ENCODE measurements at places on chromosomes 13 and 19.

GRCh38 chr13:50156561-50157127, 141.4 kb downstream of the KCNRG start:
- no peak for DNase-seq

- no peak for DNase-seq
Observed at GRCh38 chr19:15615526-15615925, 508 bp downstream of the CYP4F8 start.

- DNase-seq, result no peak
Observed at GRCh38 chr13:48906200-48906599, 69.5 kb upstream of the FNDC3A start.

DNA sequence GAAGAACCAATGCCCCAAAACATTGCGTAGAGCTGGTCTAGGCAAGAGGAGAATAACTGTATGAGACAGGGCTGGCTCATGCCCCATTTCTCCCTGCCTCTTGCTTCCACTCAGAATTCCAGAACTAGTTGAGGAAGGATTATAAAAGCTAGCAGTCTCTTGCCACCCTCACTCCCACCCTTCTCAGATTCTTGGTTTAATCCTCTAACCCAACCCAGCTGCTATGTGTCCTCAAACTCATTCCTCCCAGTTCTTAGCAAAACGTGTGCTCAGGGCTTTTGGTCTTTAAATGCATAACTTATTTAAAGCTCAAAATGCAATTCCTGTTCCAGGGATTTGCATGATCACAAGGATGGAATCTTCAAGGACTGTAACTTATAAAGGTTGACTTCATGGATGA, 466.3 kb downstream of the COG6 start:
- DNase-seq, result no peak

DNA sequence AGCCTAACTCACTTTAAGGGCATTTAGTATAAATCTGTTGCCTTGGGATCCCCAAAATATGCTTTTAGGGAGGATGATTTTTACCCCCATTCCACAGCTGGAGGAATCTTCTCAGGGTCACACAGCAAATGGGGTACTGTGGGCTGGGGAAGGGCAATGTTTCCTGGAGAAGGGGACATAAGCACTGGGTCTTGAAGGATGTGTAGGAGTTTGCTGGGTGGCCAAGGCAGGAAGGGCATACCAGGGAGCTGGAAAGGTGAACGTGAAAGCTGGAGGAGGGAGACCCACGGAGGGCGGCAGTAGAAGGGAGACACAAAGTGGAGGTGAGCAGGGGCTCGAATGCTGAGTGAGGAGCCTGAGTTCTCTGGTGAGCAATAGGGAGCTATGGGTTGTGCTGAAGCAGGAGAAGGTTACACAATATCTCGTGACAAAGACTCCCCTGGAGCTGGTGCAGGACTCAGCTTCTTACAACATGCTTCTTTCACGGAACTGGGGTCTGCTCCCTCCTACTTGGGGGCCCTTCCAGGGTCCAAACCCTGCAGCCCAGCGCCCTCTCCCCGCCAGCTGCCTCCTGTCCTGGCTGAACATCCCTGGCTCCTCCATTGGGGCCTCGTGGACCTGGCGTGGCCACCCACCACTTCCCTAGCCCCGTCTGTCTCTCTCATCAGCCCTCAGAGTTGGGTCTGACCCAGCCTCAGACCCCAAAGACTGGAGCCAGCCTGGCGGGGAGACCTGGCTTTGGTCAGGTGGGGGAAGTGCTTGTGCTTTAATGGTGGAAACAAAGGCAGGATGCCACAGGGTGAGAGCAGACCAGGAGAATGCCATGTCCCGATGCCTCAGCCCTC, 11.1 kb downstream of the CILP2 start:
- DNase-seq, result no peak

DNA sequence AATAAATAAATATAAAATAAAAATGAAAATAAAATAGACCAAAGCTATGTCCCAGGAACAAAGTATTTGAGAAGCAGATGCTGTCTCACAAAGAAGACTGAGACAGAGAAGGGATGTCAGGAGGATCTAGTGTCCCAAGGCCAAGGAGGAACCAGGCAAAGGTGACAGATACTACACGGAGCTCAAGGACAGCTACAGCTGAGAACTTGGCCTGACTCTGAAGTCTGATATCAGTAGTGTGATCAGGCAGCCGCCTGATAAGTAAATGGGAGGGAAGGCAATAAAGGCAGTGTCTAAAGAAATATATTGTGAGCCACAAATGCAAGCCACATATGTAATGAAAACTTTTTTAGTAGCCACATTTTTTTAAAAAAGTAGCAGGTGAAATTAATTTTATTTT, 20.4 kb upstream of the NANOS3 start:
- no peak for DNase-seq

- no peak for DNase-seq
Observed at GRCh38 chr13:110646442-110647364, 31.4 kb downstream of the NAXD start.

DNA sequence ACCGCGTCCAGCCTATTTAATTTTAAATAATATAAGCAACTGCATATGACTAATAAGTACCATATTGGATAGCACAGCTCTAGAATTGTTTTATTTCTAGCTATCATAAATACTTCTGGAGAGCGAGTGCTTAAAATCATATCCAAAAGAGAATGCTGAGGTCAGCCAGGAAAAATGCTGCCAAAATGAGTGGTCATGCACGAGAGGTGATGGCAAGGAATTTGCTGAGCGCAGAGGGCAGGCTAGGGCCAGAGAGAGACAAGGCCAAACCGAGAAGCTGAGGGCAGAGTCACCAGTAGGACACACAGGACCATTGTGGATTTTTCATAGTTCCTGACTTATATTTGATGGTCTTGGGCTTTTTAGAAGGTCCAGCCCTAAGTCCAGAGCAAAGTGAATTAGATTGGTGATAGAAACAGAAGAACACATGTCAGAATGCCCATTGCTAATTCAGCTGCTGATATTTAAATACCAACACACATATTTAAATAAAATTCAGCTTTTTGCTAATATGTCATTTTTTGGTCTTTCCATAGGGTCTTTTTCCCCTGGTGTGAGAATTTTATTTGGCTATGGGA, 33.6 kb upstream of the UBL3 start:
- no peak for DNase-seq

DNA sequence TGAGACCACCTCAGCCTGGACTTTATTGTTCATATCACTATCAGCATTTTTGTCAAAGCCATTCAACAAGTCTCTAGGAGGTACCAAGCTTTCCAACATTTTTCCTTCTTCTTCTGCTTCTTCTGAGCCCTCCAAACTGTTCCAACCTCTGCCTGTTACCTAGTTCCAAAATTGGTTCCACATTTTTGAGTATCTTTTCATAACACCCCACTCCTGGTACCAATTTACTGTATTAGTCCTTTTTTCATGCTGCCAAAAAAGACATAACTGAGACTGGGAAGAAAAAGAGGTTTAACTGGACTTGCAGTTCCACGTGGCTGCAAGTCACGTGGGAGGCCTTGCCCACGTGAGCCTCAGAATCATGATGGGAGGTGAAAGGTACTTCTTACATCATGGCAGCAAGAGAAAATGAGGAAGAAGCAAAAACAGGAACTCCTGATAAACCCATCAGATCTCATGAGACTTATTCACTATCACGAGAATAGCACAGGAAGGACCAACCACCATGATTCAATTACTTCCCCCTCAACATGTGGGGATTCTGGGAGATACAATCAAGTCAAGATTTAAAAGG, 215.1 kb downstream of the PCDH17 start:
- no peak for DNase-seq

DNA sequence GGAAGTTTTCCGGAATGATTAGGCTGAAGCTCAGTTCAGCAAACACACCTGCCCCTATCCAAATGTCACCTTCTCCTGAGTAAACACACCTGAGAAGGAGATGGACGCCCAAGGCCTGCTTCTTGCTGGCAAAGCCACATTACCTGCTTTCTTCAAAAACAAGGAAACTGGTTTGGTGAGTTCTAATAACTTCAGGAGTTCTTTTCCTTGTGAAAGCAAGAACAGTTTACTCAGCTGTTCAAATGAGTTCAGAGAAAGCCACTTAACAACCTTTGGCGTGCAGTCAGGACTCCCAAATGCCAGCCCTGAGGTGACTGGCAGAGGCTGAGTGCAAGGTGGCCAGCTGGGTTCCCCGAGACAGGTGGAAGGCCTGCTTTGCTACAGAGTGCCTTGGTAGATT, 160.5 kb downstream of the STK24 start:
- peak; percentile 42 for DNase-seq

DNA sequence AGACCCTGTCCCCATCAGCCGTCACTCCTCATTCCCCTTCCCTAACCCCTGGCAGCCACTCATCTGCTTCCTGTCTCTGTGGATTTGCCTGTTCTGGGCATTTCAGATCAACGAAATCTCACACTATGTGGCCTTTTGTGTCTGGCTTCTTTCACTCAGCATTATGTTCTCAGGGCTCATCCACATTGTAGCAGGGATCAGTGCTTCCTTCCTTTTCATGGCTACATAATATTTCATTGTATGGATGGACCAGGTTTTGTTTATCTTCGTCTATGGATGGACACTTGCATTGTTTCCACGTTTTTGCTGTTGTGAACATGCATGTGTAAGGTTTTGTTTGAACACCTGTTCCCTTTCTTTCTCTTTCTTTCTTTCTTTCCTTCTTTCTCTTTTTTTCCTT, 41.3 kb downstream of the NWD1 start:
- DNase-seq, result no peak

DNA sequence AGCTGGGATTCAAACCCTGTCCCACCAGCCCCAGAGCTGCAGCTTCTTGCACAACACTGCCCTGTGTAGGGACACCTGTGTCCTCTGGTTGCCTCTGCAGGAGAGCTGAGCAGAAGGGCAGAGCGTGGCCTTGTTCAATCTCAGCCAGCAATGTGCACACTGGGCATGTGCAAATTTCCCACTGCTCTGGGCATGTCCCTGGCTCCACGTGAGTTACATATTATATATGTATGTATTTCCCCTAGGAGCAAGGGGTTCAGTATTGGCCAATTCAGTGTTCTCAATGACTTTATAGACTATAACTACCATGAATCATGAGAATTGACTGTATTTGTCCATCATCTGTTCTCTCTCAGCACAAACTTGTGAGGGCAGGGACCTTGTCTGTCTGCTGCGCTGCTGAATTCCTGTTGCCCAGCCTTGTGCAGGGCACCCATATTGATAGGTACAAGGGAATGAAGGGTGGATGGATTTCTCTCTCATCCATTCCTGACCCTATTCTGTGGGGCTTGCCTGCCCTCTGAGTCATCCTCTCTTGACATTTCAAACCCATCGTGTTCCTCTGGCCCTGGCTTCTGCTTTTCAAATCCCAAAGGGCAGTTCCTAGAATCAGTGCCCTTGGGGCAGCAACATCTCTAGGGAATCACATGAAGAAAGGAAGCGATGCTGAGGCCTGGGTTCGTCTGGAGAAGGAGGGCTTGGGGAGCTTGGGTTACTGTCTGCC, 69.7 kb downstream of the ERICH6B start:
- no peak for DNase-seq

- DNase-seq, result no peak
Observed at GRCh38 chr13:49607761-49608160, 20.5 kb upstream of the ARL11 start.

DNA sequence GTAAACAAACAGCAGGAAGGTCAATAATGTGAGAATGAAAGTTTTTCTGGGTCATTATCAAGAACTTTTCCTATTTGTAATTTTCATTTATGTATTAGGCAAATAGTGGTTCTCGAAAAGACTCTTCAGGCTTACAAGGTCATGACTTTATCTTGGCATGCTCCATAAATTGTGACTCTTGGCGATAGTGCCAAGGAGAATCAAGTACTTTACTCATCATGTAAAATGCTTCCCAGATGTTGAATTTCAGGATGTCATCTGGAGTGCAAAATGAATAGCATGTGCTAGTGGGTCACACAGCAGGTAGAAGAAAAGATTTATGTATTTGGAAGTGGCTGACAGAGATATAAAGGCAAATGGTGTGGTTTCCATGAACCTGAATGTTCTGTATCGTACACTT, 1492.7 kb upstream of the PCDH20 start:
- DNase-seq, result no peak

- DNase-seq, result no peak
Observed at GRCh38 chr13:105611424-105611823, 924.0 kb downstream of the EFNB2 start.

- peak; percentile 6 for DNase-seq
Observed at GRCh38 chr13:59364641-59365085, 799.1 kb downstream of the DIAPH3 start.

DNA sequence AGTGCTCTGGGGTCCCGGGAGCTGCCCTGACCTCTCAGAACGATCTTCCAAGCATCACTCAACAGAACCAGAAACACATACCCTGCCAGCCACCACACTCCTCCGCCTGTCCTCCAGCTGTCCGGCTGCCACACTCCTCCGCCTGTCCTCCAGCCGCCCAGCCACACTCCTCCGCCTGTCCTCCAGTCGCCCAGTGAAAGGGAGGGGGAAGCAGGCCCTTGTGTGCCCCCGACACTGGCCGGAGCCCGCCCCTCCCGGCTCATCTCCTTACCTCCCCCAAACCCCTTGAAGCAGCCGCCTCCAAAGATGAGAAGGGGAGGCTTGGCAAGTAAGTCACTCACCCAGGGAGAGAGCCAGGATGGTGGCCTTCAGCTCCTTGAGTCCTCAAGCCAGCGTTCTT, 40.2 kb downstream of the STK24 start:
- no peak for DNase-seq

DNA sequence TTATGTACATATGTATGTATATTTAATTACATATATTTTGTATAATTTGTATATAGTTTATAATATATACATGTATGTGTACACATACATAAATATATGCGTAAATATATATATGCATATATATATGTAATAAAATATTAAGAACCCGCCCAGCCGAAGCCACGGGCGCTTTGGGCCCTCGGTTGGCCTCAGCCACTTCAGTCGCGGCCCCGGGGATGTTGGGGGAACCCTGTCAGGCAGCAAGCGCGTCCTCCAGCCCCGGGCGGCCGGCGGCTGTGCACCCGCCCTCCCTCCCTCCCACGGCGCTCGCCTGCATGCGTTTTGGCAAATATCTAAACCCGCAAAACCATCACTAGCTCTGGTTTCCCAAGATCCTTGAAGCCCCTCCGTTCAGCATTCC, 7.9 kb upstream of the ZNF606 start:
- peak; percentile 9 for DNase-seq

- no peak for DNase-seq
Observed at GRCh38 chr19:16444269-16444600, 27.5 kb downstream of the EPS15L1 start.

DNA sequence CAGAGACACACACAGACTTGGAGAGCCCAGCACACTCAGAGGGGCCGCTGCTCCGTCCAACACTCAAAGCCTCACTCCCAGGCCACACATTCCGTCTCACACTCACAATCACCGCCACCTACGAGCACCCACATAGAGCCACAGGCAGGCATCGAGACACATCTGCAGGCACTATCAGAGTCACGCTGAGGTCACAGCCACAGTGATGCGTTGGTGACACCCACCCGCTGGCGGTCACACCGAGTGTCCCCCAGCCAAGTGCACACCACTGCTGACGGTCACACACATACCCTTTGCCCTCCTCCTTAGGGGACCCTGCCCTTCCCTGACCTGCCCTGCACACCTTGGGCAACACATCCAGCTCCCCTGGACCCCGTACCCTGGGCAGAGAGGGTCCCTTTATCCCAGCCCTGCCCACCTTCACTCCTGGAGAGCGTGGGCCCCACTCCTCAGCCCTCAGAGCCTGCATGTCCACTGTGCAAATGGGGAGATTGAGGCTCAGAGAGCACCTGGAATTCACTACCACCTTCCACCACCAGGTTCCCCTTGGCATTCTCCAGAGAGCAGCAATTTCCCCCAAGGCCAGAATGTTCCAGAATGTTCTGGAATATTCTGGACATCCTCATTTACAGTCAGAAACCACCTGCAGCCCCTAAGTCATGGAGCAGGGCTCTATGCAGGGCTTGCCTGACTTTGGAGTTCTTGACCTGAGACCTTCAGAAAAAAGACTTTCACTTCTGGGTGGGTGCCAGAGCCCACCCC, 5.4 kb downstream of the FUT5 start:
- no peak for DNase-seq

GRCh38 chr19:50387176-50387867, 3.2 kb downstream of the POLD1 start:
- no peak for DNase-seq
